Renal cortex interstitium (tissue), 15 donors: ENCODE measurements at places on chromosomes 5 and 9. TPM values are rescaled to one million over a fixed set of nuclear protein-coding genes. Genes with fewer than 3 reads are reported as not detected.

The CARD9 gene
- 3.2 TPM for polyA plus RNA-seq

The ADAMTS12 gene
- polyA plus RNA-seq, result 18.0 TPM

The GARIN3 gene
- polyA plus RNA-seq, result not detected

The SV2C gene
- 1.3 TPM for polyA plus RNA-seq

The IER5L gene
- polyA plus RNA-seq, result 15.5 TPM

The MLANA gene
- 1.4 TPM for polyA plus RNA-seq

The FBXO4 gene
- polyA plus RNA-seq, result 12.4 TPM

The SRD5A1 gene
- polyA plus RNA-seq, result 10.4 TPM

The BTNL8 gene
- 0.47 TPM for polyA plus RNA-seq
